ENCODE measurements at places on chromosomes 13 and 19.

DNA sequence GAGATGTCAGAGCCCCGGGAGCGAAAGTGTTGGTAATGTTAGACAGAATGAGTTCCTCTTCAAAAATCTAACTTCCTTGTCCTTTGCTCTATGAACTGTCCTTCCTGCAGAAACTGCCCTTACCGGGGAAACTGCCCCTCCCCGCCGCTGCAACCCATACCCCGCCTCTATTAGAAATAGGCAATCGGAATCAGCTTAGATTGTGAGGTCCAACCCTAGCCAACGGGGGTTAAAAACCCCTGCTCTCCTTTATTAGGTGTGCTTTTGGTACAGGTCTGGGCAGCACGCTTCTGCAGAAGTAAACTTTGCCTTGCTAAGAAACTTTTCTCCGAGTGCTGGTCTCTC, 11.5 kb upstream of the CAPNS1 start:
- DNase-seq = no peak

GRCh38 chr13:34128661-34129060, 310.7 kb downstream of the RFC3 start:
- DNase-seq = no peak

DNA sequence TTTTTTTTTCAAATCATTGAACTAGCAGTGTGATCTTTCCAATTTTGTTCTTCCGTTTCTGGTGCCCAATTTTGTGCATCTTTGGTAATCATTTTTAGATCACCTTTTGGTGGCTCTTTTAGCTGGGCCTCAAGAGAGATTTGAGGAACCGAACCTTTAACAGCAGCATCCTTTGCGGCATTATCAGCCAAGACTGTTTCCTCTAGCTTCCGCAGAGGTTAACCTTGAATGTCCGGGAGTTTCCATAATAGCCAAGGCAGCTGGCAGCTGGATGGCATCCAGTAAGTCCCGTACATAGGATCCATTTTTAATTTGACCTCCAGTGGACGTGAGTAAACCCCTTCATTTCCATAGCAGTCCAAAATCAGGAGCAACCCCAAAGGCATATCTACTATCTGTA, 9.6 kb downstream of the IRGC start:
- DNase-seq = no peak

DNA sequence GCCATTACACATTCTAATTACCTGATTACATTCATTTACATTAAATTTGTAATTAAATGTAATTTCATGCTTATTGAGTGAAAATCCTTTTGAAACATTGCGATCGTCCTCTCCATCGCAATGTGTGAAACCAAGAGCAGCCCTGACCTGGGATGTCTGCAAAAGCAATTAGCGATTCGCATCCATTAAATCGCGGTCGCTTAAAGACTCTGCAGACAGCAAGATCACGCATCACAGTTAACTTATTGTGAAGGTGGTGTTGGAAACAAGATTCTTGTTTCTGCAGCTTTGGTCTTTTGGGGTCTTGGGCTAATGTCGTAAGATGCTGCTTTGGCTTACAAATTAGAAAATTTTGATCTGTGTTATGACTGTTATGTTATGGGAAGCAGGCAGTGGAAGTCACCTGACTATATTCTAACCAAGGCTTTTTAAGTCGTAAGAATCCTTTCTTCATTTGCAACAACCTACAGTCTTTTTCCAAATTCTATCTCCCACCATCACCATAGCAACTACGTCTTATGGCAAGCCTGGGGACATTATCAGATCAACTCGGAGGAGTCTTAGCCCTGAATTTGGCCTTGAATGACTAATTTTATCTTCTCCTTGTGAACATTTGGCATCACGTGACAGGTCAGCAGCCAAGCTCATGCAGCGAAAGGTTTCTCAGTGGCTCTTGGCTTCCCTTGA, 142.8 kb upstream of the SOX1 start:
- DNase-seq = no peak

GRCh38 chr13:70107125-70107497, 515 bp upstream of the ATXN8OS start:
- DNase-seq = no peak

DNA sequence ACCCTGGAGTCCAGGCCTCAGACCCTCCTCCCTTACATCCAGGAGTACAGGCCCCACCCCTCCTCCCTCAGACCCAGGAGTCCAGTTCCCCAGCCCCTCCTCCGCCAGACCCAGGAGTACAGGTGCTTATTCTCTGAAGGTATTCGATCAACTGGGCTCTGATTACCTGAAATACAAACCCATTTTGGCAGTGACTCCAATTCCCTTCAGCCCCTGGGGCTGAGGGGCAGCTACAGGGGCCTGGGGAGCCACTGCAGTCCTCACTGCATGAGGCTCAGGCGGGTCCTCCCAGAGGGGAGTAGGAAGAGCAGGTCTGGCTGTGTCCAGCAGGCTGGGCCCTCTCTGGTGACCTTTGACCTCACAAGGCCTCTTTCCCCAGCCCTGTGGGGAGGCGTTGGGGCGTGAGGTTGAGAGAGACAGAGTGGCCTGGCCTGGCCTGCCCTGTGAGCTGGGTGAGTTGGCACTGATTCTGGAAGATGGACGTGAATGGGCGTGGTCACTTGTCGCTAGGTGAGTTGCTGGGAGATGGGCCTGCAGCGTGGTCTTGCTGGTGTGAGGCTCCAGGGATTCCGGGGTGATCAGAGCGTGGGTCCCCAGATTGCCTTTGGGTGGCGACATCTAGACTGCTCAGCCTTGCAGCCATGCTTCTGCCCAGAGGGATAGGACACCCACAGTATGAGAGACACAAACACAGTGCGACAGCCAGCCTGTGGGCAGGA, 3.1 kb downstream of the BCAT2 start:
- DNase-seq = peak; percentile 61

DNA sequence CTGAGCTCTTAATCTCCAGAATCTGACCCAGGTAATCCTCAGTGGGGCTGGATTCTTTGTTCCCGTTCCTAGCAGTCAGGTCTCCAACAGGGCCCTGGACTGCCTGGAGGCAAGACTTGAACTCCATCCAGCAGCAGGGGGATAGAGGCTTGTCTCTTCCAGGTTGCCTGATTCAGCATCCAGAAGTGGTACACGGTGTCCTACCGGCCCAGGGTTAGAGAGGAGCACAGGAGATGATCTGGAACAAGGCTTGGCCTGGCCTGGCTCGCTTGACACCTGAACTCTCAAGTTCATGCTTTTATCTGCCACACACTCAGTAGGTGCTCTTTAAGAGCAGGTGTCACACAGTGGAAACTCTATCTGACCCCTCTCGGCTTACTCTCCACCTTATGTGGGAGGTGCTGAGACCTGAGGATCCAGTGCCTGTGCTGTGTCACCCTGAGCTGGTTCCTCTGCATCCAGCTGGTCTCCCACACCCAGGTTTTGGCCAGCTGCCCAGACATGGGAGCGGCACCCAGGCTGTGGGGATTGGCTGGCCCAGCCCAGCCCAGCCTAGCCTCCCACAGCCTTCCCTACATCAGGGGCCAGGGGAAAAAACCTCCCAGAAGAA, at the start of gene CYP4F3:
Gene CYP4F3 (plus strand): TSS at position 604 of the 610 bp plus-strand sequence. CDS start 519 bp downstream, outside the sequence.
- DNase-seq = peak; percentile 88
